ENCODE measurements at places on chromosomes 6 and 20. TPM values are rescaled to one million over a fixed set of nuclear protein-coding genes. Genes with fewer than 3 reads are reported as not detected.

DNA sequence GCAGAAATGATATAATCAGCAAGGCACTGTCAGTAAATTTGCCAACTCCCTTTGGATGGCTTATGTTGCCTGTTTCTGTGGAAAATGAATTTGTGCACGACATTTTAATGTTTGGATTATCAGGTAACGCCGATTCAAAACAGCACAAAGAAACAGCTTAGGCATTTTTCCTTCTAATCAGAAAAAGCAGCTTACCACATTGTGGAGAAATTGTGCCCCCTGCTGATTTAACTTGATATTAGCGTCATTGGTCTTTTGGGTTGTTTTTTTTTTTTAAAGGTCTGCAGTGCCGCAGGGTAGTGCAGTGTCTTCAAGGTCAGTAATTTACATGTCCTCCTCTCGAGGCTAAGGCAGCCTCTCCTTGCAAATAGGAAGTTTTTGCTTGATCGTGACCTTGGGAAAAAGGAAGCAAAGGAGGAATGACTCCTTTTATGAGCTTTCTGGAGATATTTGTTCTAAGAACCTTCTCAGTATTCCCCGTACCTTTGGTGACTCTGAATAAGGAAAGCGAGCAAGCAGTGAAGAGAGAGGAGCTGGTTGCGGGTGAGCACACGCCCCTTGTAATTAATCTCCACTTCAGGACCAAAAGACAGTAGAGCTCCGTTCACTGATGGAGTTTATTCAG, 79.1 kb downstream of the ELOVL4 start:
- peak; percentile 64 for DNase-seq

DNA sequence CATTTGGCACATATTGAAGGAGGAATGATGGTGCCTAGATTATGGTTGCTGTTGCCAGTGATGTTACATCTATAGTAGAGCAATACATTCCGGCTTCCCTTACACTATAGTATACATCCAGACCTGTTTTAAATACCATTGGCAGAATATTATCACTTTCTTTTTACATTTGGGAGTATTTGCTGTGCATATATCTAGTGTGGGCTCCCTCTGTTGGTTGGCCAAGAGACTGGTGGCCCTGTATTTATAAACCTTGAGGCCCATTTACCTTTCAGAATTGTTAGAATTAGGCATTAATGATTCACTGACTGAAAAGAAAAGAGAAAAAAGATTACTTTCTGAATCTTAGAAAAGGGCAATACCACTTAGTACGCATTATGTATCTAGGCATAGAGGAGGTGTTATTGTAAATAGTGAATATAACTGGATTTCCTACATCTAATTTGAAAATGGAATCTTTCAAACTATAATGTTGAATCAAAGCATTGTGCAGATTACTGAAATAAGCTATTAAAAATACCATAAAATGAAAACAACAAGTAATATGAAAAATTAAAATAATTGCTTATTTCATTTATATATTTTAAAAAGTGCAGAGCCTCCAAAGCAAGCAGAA, 628.8 kb upstream of the MAN1A1 start:
- peak; percentile 49 for DNase-seq

GRCh38 chr6:135811170-135811569, 40.3 kb upstream of the PDE7B start:
- DNase-seq = no peak

The MROH8 gene
- total RNA-seq = 2.8 TPM
